Fibroblast of skin of right quadriceps (primary cell): ENCODE measurements at places on chromosomes 3 and 15.

DNA sequence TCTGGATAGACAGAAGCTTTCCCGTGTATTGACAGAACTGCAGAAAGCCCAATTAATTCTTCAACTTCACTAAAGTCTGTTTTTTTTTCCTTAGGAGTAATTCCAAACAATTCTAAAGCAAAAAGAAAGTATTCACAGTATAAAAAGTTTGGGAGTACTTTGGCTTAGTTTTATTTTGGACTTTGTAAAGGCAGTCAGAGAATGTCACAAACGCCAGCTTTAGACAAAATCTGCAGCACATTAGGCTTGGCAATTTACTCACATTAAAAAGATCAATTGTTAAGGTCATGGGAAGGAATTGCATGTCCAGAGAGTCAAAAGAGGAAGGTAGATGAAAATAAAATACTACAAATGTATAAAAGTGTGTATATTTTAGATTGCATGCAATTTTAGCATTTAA, 47.5 kb upstream of the GBE1 start:
- no peak for DNase-seq

DNA sequence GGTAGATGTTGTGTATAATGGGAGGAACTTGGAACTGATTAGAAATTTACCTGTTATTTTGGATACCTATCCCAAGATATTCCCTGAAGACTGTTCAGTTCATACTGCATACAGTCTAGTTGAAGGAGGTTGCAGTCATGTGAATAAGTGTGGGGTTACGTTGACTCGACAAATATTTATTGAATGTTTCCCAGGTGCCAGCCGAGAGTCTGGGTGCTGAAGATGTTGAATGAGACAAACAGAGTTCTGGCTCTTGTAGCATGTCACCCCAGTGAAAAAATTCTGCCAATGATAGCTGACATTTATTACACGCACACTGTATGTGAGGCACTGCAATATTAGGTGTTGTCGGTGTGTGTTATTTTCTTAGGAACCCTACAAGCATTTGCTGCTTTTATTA, 176.0 kb downstream of the KCNMB2 start:
- DNase-seq = no peak

DNA sequence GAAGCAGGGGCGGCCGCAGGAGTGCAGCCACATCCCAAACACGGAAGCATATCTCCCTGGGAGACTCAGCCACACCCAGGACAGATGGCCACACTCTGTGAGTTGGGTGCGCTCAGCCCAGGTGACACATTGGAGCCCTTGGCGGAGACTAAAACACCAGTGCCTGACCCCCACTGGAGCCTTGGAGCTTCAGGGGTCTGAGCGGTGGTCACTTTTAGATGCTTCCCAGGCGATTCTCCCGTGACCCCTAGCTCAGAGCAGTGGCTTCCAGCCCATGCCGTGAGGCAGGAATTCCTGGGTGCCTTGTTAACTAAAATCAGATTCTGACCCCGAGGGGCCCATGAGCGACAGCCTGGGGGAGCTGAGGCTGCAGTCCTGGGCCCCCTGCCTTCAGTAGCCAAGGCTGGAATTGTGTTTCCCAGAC, 54.5 kb downstream of the PLXNA1 start:
- DNase-seq = no peak

DNA sequence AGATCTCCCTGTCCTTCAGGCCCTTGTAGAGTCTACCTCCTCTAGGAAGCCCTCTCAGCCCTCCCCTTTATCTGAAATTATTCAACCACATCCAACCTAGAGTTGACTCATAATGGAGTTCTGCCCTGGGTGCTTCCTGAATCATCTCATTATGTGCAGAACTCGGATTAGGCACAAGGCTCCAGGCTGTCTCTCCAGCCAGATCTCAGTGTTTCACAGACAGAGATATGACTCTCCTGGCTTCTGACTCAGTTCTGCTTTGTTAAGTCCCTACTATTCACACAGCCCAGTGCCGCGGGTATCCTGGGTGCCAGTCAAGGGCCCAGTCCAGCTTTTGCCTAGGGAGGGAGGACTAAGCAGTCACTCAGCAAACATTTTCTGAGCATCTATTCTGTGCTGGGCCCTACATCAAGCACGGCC, 9.3 kb downstream of the STRA6 start:
- peak; percentile 93 for DNase-seq

- DNase-seq = peak; percentile 71
These were observed at the start of gene MINAR1 for GRCh38 chr15:79431636-79432344. TSS of gene MINAR1 (plus strand) at chr15:79432336. CDS start at chr15:79456148, 23,812 bp downstream.

- DNase-seq = no peak
These were observed 1523.8 kb upstream of the CADM2 start for GRCh38 chr3:83434880-83435587.

GRCh38 chr3:29718661-29719065, 437.8 kb downstream of the RBMS3 start:
- DNase-seq = peak; percentile 38
